Activated CD8-positive, alpha-beta memory T cell treated with anti-CD3 and anti-CD28 coated beads for 1 hour (primary cell): ENCODE measurements at places on chromosomes 5 and 9.

DNA sequence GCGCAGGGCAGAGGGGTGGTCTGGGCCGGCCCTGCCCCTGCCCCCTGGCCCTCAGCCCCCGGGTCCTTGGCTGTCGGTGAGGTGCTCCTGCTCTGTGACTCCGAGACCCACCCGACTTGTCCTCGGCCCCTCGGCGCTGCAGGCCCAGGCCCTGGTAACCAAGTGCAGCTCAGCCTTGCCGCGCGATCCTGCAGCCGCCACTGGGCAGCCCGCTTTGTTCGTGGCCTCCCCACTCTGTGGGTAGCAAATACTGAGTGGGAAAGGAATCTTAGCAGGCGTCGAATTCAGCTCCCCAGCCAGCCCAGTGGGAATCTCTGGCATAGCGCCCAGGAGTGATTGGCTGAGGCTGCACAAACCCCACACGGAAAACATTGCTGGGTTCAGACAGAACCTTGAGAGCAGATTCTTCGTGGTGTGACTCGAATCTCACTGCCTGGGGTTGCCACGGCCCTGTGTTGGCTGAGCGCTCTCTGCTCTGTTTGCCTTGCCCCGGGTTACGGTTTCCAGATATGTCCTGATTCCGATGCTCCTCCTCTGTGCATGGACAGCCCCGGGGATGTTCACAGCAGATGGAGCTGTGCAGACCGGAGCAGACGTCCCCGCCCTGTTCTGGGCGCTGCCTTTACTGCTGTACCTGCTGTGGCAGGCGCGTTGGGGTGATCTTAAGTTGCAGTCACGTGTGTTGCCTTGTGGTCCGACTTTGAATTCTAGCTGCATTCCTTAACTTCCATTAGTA, 13.4 kb upstream of the EXOC3 start:
- no peak for DNase-seq

DNA sequence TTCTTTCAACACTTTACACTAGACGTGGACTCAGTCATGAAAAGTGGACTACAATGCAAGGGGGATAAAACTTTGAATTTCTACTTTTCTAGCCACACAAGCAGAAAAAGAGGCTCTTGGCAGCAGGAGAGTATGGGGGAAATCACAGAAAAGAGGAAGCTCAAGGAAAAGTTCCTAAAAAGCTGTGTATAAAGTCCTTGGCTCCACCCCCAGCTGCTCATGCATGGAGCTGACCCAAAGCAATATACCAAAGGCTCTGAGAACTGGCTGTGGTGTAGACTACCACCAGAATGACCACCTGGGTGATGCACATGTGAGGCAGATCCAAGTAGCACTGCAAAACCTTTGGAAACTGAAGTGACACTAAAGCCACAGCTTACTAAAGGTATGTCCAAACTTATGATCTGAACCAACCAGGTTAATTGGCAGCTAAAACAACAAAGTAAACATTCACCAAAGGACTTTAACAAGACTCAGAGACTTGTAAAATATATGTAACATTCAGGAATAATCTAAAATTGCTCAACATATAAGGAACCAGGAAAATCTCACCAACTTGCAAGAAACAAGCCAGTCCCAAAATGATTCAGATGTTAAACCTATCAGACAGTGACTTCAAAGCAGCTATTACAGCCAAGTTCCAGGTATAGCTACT, 55.5 kb upstream of the RASGRF2 start:
- no peak for DNase-seq

DNA sequence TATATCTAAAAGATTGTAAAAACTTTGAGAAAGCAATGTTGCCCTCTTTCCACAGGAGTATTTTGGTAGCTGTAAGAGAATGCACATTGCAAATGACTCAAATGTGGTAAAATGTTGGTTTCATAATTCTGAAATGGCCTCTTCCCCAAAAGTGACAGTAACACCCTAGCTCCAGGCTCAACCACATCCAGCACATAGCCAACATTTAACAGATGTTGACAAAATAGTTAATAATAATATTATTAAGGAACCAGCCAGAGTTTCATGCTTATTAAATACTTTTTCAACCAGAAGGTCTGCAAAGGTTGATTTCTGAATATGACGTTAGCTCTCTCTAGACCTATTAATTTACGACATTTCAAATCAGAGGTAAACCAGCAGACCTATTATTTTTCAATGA, 1.3 kb downstream of the ANXA1 start:
- DNase-seq, result no peak

GRCh38 chr5:117691081-117691870, 1116.7 kb upstream of the SEMA6A start:
- no peak for DNase-seq

GRCh38 chr5:127846884-127847283, 143.7 kb downstream of the CCDC192 start:
- DNase-seq, result no peak

- no peak for DNase-seq
These were observed 325.6 kb downstream of the ZSWIM6 start for GRCh38 chr5:61657686-61658085.
